HCT116 (cell line): ENCODE measurements at places on chromosomes 13 and 19. TPM values are rescaled to one million over a fixed set of nuclear protein-coding genes. Genes with fewer than 3 reads are reported as not detected.

DNA sequence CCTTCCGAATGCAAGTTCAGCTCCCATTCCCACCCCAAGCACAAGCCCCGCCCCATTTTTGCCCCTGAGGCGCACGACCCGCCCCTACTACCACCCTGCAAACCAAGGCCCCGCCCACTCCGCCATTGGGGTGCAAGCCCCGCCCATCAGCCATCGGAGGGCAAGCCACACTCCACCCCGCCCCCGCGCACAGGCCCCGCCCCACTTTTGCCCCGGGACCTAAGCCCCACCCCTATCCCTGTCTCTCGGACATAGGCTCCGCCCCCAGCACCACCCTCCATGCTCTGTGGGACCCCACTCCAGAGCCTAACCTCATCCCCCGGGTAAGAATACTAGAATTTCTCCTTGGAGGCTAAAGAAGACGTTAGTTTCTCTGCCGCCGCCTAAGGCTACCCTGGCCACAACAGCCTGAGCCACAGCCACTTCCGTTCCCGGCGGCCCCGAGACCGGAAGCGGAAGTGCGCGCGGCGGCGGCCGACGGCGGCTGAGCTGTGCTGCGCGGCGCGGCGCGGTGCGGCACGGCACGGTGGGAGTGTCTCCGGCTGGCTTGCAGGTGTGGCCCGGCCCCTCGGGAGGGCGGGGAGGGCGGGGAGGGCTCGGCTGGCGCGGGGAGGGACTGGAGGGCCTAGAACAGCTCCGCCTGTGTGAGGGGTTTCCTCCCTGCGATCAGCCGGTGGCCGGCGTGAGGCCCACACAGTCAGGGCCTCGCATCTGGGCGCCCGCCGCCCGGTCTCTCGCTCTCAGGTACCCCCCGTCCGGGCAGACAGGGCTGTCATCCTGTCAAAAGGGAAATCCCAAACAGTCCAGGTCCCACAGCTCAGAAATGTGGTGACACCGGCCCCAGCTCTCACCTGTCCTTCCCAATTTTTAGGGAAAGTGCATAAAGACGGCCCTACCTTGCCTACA lies at the start of gene ZNF333:
ZNF333 (plus strand) TSS at position 451 of the 906 bp plus-strand sequence. CDS start 3,444 bp downstream, outside the sequence.
- peak; percentile 85 for DNase-seq

- DNase-seq, result no peak
Observed at GRCh38 chr13:28533125-28533436, 38.2 kb upstream of the FLT1 start.

DNA sequence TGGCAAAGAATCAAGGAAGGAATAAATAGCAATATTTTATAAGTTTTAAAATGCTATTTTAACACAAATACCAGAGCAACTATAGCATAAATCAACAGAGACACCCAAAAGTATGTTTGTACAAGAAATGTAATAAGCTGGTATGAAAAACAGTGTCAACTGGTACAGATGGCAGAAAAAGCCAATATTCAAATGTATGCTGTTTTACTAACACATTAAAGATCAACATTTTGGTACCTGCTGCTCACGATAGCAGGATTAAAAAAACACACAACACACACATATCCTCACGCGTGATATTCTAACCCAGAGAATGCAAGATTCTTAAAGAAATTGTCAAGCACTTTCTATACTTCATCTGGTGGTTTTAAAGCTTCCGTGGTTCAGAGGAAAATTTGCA lies 48.1 kb upstream of the C19orf12 start:
- no peak for DNase-seq

- no peak for DNase-seq
Observed at GRCh38 chr13:51025245-51025905, 85.7 kb downstream of the C13orf42 start.

DNA sequence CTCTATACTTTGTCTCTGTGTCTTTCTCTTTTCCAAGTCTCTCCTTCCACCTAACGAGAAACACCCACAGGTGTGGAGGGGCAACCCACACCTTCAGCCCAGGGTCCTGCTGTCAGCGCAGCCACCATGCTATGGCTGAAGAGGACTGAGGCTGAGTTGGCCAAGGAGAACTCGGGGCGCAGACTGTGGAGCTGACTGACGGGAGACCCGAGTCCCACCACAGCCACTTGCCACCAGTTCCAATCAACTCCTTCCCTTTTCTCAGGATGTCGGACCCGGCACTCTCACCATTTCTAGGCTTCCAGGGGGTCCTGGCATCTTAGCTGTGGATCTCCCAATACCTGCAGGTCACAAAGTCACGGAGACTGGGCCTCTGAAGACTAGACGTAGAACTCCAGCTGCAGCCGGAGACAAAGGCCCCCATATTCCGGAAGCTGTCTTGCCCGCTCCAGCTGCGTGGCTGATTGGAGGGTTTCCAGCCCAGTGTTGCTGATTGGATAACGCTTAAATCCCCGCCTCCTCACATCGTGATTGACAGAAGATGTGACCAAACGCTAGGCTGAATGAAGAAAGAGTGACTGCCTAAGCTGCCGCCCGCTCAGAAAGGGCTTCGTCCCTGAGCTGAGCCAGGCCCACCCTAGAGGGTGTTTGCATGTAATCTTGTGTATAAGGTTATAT lies 63.6 kb downstream of the ZNF429 start:
- no peak for DNase-seq

DNA sequence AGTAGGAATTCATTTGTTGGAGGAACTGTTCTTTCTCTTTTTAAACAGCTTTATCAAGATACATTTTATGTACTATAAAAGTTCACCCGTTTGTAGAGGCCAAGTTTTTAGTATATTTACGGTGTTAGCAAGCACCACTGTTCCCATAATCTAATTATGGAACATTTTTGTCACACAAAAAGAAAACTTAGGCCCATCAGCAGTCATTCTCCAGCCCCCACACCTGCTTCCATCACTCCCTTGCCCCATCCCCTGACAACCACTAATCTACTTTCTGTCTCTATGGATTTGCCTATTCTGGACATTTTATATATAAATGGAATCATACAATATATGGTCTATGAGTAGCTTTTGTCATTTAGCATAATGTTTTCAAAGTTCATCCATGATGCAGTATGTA lies 465.0 kb downstream of the DCT start:
- DNase-seq, result no peak

- no peak for DNase-seq
Observed at GRCh38 chr19:11444059-11444458, 8.6 kb downstream of the PRKCSH start.

DNA sequence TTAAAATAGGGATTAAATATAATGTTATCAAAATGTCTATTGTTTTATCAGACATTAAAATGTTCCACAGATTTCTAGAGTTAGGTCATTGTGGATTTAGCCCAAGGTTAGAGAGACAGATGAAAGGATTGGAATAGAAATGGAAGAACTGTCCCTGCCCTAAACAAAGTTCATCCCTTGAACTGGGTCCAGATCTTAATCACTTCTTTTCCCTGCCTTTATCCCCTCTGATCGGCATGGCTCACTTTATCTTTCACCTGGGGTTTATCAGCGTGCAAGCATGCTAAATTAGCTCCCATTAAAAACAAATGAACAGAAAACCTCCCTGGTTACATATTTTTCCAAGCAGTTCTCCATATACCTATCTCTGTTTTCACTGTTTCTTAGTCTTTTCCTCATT lies 23.4 kb upstream of the ARGLU1 start:
- no peak for DNase-seq

- no peak for DNase-seq
Observed at GRCh38 chr13:105952973-105953290, 582.5 kb downstream of the EFNB2 start.

GRCh38 chr13:62678039-62678438 lies 1262.4 kb upstream of the PCDH20 start:
- no peak for DNase-seq

GRCh38 chr13:27194895-27195764 lies 23.5 kb upstream of the USP12 start:
- peak; percentile 96 for DNase-seq

DNA sequence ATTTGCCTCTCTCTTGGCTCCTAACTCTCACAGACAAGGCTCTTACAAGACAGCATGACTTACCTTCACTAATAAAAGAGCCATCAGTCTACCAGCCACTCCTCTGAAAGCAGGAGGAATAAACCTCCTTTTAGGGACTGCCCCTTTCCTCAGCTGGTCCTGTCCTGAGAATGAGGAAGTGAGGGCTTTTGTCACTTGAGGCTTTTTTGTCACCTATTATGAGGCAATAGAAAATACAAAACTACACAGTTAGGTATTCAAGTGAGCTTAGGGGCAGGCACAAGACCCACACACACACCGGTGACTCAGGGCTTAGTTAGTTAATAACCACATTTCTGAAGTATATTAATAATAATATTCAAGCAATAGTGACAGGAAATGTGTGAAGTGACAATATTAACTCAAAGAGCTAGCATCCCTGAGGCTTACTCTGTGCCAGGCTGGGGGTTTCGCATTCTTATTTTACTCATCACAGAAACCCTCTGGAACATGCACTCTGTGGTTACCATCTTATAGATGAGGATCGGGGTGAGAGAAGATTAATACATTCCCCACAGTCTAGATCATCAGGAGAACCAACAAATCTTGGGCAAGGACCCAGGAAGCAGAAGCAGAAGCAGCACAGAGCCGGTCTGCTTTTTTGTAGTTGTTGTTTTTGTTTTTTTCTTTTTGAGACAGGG lies 379.9 kb downstream of the LIG4 start:
- DNase-seq, result no peak

GRCh38 chr13:71871844-71872243 lies 4.8 kb upstream of the DACH1 start:
- no peak for DNase-seq

GRCh38 chr13:56396318-56396717 lies 744.4 kb upstream of the PRR20A start:
- DNase-seq, result no peak

- DNase-seq, result no peak
Observed at GRCh38 chr19:29992233-29992867, 50.3 kb downstream of the URI1 start.

DNA sequence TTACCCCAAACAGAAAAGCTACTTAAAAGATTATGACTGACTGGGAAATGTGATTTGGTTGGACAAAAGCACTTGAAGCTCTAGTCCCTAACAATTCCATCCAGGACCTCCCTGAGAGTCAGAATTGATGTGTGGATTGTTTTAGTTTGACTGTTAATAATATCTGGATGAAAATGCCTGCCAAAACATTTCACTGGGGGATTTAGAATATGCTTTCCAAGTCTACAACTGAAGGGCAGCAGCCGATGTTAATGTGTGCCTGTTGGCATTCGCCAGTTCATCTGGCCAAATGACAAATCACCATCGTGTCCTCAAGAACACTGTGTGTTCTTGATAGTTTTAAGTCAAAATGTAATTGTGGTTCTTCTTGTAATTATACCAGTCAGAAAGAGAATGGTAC lies 76.0 kb upstream of the TSC22D1 start:
- no peak for DNase-seq

GRCh38 chr13:112978561-112979405 lies 9.8 kb downstream of the MCF2L start:
- DNase-seq, result no peak

GRCh38 chr13:28719227-28720055 lies 671 bp upstream of the SLC46A3 start:
- DNase-seq, result no peak

GRCh38 chr19:42352301-42353259 lies 27.1 kb downstream of the MEGF8 start:
- DNase-seq, result no peak

DNA sequence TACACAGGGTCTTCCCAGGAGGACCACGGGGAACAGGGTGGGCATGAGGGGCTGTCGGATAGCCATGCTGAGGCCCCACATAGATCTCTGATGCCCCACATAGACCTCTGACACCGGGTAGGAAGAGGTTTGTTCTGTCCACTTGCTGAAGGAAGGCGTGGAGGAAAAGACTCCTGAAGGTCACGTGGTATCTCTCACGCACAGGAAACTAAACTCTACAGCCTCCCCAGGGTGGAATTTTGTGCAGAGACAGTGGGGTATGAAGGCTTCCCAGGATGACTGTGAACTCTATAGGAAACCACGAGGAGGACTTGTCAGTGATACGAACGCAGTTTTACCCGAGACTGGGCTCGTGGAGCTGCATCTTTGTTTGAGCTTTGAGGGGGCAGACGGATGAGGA lies 2.8 kb downstream of the EVI5L start:
- no peak for DNase-seq

DNA sequence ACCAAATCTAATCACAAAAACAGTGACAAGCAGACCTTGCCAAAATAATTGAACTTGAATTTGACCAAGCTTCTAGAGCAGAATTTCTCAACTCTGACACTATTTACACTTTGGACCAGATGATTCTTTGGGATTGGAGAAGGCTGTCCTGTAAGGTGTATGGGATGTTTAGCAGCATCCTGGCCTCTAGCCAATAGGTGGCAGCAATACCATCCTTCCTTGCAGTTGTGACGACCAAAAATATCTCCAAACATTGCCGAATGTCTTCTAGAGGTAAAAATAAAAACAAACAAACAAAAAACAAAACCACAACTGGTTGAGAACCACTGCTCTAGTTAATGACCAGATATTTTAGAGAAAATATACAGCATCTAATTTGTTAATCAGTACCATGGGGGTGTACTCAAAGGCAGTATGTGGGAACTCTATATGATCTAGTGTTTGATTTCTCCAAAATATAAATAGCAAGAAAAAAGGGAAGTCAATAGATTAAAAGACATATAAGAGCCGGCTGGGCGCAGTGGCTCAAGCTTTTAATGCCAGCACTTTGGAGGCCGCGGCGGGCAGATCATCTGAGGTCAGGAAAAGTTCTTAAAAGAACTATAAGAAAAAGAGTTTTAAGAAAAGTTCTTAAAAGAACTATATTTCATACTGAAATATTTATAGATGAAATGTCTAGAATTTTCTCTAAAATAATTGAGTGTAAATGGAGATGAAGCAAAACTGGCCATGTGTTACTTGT lies 60.9 kb upstream of the ZNF527 start:
- no peak for DNase-seq

- no peak for DNase-seq
Observed at GRCh38 chr19:14073925-14074838, 1.6 kb downstream of the MISP3 start.

DNA sequence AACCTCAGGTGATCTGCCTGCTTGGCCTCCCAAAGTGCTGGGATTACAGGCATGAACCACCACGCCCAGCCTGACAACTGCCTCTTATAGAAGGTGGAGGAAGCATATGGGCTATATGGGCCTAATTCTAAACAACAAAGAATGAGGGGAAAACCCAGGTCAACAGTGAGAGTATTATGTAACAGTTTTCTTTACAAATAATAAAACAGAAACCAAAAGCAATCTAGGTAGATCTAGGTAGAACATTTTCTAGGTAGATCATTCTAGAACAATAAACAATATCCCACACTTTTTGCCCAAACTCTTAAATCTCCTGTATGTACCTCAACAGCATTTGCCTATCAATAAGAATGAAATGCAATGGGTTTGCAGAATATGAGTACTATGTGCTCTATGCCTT lies 267.4 kb downstream of the ABCC4 start:
- no peak for DNase-seq

DNA sequence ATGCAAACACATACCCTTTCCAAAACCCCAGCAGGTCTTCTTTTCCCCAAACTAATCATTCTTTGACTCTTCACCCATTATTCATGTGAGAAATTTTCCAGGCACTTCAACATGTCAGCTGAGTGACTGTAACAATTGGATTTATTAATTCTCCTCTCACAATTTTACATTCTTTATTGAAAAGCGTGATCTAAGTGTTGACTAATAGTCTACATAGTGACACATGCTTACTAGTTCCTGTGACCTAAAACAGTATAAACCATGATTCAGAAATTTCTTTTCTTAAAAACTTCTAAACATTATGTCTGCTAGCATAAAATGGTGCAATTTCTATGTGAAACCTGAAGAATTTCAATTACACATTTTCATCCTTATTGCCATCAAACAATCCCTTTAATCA lies 532.3 kb downstream of the GPC5 start:
- DNase-seq, result no peak

KCNJ14 gene
- total RNA-seq, result 2.5 TPM

RPS5 gene
- total RNA-seq, result 1,982 TPM

ZFP36 gene
- 131 TPM for total RNA-seq

NLRP8 gene
- total RNA-seq, result not detected

OR7A5 gene
- total RNA-seq, result not detected
